ENCODE measurements at places on chromosomes 16 and 17.

DNA sequence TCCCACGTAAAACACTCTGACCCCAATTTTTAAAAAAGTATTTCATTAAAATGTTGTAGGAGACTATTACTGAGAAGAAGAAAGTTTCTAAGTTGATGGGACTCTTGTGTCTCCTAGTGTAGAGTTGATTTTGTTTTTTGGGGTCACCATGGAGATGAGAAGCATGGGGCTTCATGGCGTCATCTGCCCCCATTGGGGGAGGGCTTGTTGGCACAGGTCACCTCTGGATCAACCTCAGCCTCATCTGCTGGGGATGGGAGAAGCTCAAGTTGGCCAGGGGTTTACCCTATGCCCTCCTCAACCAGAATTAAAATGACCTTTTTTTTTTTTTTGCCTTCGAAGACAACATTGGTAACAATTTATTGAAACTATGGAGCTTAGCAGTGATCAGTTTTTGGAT, 28.3 kb downstream of the MSI2 start:
- no peak overlapping the region for H3K27ac ChIP-seq
- DNase-seq: no peak
- no peak overlapping the region for H3K4me3 ChIP-seq
- peaks cover 3% of the 10 kb centered on the region for H3K36me3 ChIP-seq
- peaks cover 28% of the 10 kb centered on the region for H3K4me1 ChIP-seq

- no peaks in the 10 kb centered on the region for H3K27me3 ChIP-seq
- peak overlapping the region; percentile 58 for H3K4me3 ChIP-seq
- no peak overlapping the region for H3K27ac ChIP-seq
- peaks cover 1% of the 10 kb centered on the region for H3K36me3 ChIP-seq
- H3K4me1 ChIP-seq: peaks cover 27% of the 10 kb centered on the region
- no peak for DNase-seq
These were observed 5.7 kb downstream of the MATCAP1 start for GRCh38 chr16:67177743-67178699.

DNA sequence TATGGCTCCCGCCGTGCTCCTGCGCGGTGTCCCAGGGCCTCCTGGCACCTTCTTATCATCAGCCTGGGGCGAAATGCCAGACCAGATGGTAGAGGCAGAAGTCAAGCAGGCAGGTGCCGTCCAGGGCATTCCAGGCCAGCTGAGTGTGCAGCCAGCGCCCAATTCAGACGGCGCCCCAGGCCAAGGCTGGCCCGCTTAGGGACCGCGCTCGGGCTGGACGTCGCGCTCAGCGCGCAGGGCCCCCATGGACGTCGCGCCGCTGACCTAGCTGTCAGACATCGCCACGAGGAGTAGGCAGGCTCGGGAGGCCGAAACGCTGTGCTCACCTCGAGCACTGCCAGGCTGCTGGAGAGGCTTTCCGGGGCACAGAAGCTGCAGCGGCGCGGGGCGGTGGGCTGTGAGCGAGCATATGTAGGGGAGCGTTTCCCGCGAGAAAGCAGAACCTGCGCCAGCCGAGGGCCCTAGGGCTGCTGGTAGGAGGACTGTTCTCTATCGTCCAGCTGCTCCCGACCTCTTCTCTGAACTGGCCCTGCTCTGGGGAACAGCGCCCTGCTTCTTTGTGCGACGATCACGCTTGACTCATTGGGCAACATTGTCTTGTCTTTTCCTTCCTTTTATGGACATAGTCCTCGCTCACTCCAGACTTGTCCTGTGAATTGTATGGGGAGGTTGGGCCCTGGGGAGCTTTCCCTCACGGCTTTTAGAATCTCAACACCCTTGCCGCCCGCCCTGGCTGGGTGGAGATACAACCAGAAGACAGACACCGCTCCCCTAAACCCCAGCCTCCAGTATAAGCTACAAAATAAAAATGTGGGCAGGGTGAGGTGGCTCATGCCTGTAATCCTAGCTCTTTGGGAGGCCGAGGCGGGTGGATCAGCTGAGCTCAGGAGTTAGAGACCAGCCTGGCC, 8.4 kb upstream of the CA4 start:
- no peak for DNase-seq
- peak overlapping the region; percentile 73 for H3K4me3 ChIP-seq
- H3K27ac ChIP-seq: peak overlapping the region; percentile 63
- H3K36me3 ChIP-seq: no peaks in the 10 kb centered on the region

DNA sequence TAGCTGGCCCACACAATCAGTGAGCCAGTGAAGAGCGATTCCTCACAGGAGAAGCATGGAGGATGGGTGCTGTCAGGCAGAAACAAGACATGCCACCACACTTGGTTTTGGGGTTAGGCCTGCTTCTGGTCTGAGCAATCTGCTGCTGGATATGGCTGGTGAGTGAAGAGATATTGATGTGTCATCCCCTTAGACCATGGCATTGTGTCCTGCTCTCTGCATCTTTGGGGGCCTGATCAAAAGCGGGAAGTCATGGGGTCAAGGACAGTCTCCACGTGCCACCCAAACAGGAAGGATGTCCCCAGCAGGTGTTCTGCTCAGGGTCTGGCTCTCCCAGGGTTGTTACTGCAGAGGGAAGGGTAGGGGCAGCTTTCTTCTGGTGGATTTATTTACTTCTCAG, 140.7 kb downstream of the PRKCB start:
- DNase-seq: no peak
- H3K27me3 ChIP-seq: no peaks in the 10 kb centered on the region
- H3K4me1 ChIP-seq: no peaks in the 10 kb centered on the region

DNA sequence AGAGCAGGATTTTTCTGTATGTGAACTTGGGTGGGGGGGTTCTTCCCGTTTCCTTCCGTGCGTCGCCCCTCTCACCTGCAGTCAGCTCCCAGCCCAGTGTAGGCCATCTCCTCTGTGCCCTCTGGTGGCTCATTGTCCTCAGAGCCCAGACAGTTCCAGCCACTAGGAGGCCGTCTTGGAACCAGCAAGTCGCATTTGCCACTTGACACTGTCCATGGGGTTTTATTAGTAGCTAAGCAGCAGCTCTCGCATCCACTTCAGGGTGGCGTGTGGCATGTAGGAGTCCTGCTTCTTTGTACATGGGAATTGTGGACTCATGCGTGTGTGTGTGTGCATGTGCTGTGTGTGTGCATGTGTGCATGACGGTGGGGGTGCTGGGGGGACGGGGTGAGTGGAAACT, 74.0 kb downstream of the SEC14L1 start:
- peak; percentile 39 for DNase-seq
- H3K27ac ChIP-seq: no peak overlapping the region
- peaks cover 39% of the 10 kb centered on the region for H3K36me3 ChIP-seq
- peaks cover 4% of the 10 kb centered on the region for H3K4me1 ChIP-seq
- H3K27me3 ChIP-seq: no peaks in the 10 kb centered on the region

- H3K4me1 ChIP-seq: peaks cover 18% of the 10 kb centered on the region
- no peaks in the 10 kb centered on the region for H3K27me3 ChIP-seq
- H3K4me3 ChIP-seq: no peak overlapping the region
- H3K27ac ChIP-seq: no peak overlapping the region
These were observed 7.6 kb downstream of the IFT20 start for GRCh38 chr17:28327709-28328108.

DNA sequence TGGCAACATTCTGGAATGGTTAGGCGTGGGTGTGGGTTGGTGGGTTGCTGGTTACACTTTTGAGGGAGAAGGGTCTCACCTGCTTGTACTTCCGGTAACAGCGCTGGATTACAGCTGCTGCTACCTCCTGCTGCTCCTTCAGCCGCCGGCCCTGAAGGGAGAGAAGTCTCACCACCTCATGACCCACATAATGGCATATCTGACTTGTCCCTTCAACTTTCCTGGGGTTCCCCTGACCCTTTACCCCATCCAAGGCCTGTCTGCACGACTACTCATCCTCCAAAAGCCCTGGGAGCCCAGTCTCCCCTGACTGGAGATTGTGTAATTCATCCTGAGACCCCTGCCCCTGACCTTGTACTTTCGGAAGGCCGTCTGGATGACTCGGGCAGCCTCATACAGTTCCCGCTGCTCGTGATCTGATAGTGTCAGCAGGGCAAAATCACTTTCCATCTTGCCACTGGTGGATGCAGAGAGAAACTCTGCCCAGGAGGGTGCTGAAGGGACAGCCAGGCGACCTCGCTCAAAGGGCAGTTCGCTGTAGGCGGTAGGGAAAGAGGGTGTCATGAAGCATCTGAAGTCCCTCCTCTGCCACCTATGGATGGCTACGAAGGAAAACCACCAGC, 2.0 kb upstream of the SPAG7 start:
- no peak overlapping the region for H3K27ac ChIP-seq
- peaks cover 52% of the 10 kb centered on the region for H3K4me1 ChIP-seq
- H3K4me3 ChIP-seq: no peak overlapping the region
- H3K36me3 ChIP-seq: peaks cover 30% of the 10 kb centered on the region

GRCh38 chr16:66409156-66409555, 17.9 kb upstream of the BEAN1 start:
- H3K27ac ChIP-seq: peak overlapping the region; percentile 98
- peaks cover 30% of the 10 kb centered on the region for H3K4me1 ChIP-seq
- peaks cover 6% of the 10 kb centered on the region for H3K27me3 ChIP-seq
- peak overlapping the region; percentile 46 for H3K4me3 ChIP-seq
- peaks cover 4% of the 10 kb centered on the region for H3K36me3 ChIP-seq
- no peak for DNase-seq

DNA sequence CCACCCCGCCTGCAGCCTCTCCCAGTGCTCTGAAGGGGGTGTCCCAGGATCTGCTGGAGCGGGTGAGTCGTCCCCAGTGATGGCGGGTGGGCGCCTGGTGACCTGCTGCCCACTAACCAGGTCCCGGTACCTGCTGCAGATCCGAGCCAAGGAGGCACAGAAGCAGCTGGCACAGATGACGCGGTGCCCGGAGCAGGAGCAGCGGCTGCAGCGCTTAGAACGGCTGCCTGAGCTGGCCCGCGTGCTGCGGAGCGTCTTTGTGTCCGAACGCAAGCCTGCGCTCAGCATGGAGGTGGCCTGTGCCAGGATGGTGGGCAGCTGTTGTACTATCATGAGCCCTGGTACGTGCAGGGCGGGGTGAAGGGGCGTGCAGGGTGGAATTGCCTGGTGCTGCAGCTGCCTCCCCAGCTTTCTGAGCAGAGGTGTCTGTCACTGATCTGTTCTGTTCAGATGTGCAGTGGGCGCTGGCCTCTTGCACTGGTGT, 3.6 kb downstream of the CDT1 start:
- no peak overlapping the region for H3K27ac ChIP-seq
- H3K4me3 ChIP-seq: no peak overlapping the region
- no peaks in the 10 kb centered on the region for H3K36me3 ChIP-seq

GRCh38 chr17:6476810-6477179, 32.5 kb downstream of the PIMREG start:
- H3K4me1 ChIP-seq: peaks cover 9% of the 10 kb centered on the region
- DNase-seq: no peak
- peaks cover 3% of the 10 kb centered on the region for H3K36me3 ChIP-seq
- H3K27me3 ChIP-seq: peaks cover 3% of the 10 kb centered on the region

GRCh38 chr17:64538508-64539130, 31.8 kb downstream of the CEP95 start:
- H3K27me3 ChIP-seq: no peaks in the 10 kb centered on the region
- H3K27ac ChIP-seq: peak overlapping the region; percentile 18
- H3K36me3 ChIP-seq: peaks cover 23% of the 10 kb centered on the region
- DNase-seq: no peak
- peaks cover 14% of the 10 kb centered on the region for H3K4me1 ChIP-seq

GRCh38 chr16:85736921-85737320, 14.0 kb downstream of the C16orf74 start:
- H3K4me3 ChIP-seq: no peak overlapping the region
- H3K27ac ChIP-seq: no peak overlapping the region
- no peaks in the 10 kb centered on the region for H3K27me3 ChIP-seq

- DNase-seq: no peak
- H3K4me3 ChIP-seq: peak overlapping the region; percentile 94
- H3K27me3 ChIP-seq: no peaks in the 10 kb centered on the region
These were observed 2.4 kb upstream of the MTMR4 start for GRCh38 chr17:58516644-58517377.

- no peak overlapping the region for H3K27ac ChIP-seq
- H3K36me3 ChIP-seq: no peaks in the 10 kb centered on the region
- no peak overlapping the region for H3K4me3 ChIP-seq
- DNase-seq: no peak
- H3K27me3 ChIP-seq: no peaks in the 10 kb centered on the region
- H3K4me1 ChIP-seq: peaks cover 19% of the 10 kb centered on the region
These were observed 171.8 kb downstream of the PRKCA start for GRCh38 chr17:66474258-66474657.

GRCh38 chr16:88855176-88855575, 1.6 kb downstream of the GALNS start:
- H3K4me1 ChIP-seq: peaks cover 22% of the 10 kb centered on the region
- no peak for DNase-seq
- H3K27me3 ChIP-seq: no peaks in the 10 kb centered on the region
- H3K27ac ChIP-seq: no peak overlapping the region

- no peak overlapping the region for H3K4me3 ChIP-seq
- no peak overlapping the region for H3K27ac ChIP-seq
- no peak for DNase-seq
- peaks cover 5% of the 10 kb centered on the region for H3K36me3 ChIP-seq
- H3K27me3 ChIP-seq: no peaks in the 10 kb centered on the region
These were observed 125.8 kb downstream of the CCDC182 start for GRCh38 chr17:57619061-57619937.

DNA sequence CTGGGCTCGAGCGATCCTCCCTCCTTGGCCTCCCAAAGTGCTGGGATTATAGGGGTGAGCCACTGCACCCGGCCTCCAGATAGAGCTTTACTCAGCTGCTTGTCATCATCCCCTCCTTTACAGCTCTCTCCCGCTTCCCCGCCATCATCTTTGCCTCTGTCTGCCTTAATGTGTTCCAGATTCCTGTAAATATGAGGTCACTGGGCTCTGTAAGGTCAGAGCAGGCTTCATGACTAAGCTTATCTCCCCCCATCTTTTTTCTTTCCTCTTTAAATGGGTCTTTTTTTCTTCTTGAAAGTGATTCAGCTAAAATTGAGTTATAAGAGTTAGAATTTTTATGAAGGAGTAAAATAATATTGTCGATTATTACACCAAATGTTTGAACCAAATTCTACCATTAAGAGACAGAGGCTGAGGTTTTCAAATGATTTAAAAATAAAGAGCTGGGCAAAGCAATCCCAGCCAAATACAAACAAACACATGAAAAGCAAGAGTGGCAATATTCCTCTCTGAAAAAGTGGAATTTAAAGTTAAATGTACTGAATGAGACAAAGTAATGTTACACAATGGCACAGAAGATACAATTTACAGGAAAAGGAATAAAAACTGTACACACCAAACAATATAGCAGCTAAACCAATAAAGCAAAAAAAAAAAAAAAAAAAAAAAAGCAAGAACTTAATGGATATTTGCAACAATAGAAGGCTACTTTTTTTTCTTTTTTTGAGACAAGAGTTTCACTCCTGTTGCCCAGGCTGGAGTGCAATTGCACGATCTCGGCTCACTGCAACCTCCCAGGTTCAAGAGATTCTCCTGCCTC, 62.1 kb downstream of the CRISPLD2 start:
- peaks cover 8% of the 10 kb centered on the region for H3K36me3 ChIP-seq
- no peak for DNase-seq
- no peak overlapping the region for H3K27ac ChIP-seq
- peaks cover 13% of the 10 kb centered on the region for H3K4me1 ChIP-seq
- H3K27me3 ChIP-seq: no peaks in the 10 kb centered on the region

GRCh38 chr16:46882304-46882939, 1.7 kb upstream of the GPT2 start:
- no peak overlapping the region for H3K4me3 ChIP-seq
- no peak for DNase-seq
- peaks cover 1% of the 10 kb centered on the region for H3K27me3 ChIP-seq
- no peak overlapping the region for H3K27ac ChIP-seq
